ENCODE measurements at places on chromosomes 5 and 9.

DNA sequence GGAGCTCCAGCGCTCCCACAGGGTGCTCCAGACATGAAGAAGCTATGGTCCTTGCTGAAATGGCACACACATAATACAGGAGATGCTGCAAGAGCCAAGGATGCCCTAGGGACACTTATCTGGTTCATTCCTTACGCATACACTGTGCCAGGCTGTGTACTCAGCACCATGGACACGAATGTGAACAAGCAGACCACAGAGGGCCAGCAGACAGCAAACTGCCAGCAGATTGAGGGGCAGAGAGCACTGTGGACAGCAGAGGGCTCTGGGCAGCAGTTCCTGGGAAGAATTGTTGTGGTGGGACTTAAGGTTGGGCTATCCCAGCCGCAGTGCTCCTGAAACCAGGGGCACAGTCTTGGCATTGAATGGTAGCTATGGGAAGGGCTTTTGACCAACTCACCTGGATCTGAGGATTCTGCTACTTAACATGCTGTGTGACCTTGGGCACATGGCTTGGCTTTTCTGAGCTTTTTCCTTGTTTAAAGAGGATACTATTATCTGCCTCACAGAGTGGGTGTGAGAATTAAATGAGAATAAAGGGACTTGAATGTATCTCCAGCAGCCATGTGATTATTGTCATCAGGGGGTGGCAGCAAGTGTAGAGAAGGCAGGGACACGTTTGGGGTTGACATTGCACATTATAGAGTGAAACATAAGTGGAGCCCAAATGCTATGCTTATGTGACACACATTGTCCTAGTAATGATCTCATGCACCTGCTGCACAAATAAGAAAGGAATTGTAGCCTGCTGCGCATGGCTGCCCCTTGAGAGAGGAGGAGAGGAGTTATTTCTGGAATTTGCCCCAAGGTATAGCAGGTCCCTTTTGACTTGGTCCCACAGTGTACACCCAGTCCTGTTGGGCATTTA lies 30.1 kb downstream of the PPARGC1B start:
- DNase-seq: no peak

- no peak for DNase-seq
Observed at GRCh38 chr9:15139469-15139868, 167.5 kb downstream of the TTC39B start.

DNA sequence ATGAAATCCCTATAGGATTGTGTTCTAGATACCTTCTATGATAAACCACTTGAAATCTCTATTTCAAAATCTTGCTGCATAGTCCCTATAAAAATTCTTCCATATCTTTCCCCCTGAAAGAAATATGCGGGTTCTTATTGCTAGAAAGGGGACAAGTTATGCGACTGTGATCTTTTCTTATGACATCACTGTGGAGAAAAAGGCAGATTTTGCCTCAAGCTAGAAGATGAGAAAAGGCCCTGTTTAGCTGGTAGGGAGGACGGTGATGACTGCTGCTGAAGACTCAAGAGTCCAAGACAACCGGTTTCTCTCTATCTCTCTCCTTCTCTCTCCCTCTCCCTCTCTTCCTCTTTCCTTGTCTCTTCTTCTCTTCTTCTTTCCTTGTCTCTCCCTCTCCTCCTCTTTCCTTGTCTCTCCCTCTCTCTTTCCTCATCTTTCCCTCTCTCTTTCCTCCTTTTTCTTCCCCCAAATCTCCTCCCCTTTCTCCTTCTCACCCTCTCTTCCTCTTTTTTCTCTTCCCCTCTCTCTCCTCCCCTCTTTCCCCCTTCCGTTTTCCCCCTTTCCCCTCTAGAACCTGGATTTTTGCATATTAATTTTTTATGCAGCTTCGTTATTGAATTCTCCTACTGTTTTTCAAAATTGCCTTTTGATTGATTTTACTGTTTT lies 5.3 kb downstream of the OR2S2 start:
- no peak for DNase-seq

GRCh38 chr5:1967736-1968135 lies 85.0 kb upstream of the IRX4 start:
- DNase-seq: no peak

GRCh38 chr9:16752601-16753000 lies 117.9 kb downstream of the BNC2 start:
- no peak for DNase-seq

- no peak for DNase-seq
Observed at GRCh38 chr5:173239233-173239593, 4.2 kb upstream of the NKX2-5 start.

DNA sequence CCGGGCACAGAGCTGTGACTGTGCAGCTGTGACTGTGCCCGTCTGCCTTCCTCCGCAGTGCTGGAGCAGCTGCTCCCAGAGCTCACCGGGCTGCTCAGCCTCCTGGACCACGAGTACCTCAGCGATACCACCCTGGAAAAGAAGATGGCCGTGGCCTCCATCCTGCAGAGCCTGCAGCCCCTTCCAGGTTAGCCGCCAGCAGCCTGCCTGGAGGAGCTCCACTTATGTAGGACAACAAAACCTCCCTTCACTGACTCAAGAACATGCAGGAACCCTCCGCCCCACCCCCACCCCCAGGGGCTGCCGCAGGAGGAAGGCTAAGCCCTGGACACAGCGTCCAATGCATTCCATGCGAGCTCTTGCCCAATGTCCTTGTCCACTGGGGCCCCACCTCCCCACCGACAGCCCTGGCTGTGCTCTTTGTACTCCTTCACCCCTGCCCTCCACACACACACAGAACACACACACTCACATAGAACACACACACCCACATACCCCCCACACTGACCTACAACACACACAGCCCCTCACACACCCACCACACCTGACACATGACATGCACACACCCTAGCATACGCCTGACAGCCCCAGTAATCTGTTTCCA lies 27.9 kb downstream of the AFAP1L1 start:
- DNase-seq: no peak

- DNase-seq: no peak
Observed at GRCh38 chr5:165508286-165508685, 2002.9 kb downstream of the MAT2B start.

GRCh38 chr9:7760014-7760415 lies 39.6 kb downstream of the DMAC1 start:
- DNase-seq: peak; percentile 63

DNA sequence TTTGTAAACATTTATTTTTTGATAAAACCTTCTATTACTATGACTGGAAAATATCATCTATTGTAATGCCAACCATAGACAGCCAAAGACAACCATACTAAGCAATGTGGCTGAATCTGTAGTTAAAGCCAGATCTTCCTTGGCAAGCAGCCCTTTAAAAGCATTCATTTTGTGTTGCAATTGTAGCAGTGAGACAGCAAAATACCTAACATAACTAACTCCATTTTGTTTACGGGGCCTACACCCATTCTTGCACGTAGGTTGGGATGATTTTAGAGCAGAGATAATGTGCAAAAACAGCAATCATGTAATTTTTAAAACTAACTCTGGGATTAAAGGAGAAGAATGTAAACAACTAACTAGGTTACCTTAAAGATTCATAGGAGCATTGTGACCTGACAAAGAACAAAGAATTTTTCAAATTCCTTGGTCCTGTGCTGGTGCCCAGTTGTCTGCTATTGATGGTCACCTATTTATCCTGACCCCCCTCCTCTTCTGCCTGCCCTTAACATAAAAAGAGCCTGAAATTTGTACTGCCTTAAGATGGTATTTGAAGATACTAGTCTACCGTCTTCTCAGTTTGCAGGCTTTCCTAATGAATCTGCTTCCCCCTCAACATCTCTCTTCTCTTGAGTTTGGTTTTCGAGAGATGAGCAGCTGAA lies 10.6 kb downstream of the IFNA1 start:
- peak; percentile 1 for DNase-seq

- DNase-seq: no peak
Observed at GRCh38 chr5:59767681-59768151, 125.8 kb downstream of the PDE4D start.

DNA sequence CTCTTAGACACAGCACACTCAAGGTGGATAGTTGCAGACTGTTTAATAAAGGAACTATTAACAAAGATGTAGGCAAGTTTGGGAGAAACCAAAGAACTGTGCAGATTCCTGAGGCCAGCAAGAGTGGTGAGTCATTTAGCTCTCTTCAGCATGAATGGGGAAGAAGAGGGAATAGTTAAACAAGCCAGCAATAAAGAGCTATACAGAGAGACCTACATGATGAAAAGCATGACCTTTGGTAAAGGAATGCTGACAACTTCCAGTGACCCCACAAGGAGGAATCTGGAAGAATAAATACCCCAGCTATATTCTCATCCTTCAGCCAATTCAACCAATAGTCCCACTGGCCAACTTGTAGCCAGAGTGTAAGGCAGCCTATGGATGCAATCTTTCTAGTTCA lies 706.0 kb upstream of the GRAMD2B start:
- no peak for DNase-seq

DNA sequence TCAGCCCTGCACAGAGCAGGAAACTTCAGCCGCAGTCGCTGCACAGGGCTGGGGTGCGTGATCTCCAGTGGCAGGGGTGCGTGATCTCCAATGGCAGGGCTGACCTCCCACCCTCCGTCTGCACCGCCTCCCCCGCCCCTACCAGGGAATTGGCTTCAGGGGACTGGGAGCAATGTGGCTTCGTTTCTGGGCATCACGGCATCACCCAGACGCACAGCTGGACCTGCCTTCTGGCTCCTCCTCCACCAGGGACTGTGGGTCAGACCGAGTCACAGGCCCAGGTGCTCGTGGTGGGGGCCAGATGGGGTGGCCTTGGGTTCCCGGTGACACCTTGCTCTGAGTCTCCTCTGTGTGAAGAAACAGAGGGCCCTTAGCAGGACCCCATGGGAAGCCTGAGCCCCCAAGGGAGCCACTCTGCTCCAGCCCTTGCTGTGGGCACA lies 51.1 kb downstream of the AHRR start:
- DNase-seq: no peak

DNA sequence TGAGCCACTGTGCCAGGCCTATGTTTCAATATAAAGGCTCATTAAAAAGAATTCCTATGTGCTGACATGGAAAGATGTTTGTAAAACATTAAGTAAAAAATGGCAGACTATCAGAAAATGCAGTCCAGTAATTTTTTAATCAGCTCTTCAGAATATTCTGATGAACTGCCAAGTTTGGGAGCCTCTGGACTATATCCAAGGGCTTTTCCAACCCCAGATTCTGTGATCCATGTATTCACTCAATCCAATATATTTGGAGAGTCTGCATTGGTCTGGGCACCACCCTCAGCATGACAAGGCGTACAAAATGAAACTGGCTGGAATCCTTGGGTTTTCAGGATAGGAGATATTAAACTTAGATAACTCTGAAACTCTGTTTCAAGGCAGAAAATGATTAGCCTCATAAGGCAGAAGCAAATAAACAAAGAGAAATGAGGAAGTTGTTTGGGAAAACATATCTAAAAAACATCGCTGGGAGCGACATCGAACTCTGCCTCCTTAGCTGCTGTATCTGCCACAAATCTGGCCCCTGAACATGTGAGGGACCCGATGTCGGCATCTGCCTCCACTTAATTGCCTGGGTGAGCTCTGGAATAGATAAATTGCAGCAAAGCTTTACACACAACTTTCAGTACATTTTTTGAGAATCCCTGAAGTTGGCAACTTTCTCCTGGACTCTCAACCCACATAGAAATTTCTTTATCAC lies 14.4 kb downstream of the PDE6A start:
- DNase-seq: no peak

GRCh38 chr5:73230264-73231245 lies 57.6 kb downstream of the TMEM174 start:
- no peak for DNase-seq

GRCh38 chr9:37639841-37640240 lies 10.9 kb upstream of the FRMPD1 start:
- no peak for DNase-seq

GRCh38 chr9:116416421-116416820 lies 262.8 kb downstream of the PAPPA start:
- no peak for DNase-seq

DNA sequence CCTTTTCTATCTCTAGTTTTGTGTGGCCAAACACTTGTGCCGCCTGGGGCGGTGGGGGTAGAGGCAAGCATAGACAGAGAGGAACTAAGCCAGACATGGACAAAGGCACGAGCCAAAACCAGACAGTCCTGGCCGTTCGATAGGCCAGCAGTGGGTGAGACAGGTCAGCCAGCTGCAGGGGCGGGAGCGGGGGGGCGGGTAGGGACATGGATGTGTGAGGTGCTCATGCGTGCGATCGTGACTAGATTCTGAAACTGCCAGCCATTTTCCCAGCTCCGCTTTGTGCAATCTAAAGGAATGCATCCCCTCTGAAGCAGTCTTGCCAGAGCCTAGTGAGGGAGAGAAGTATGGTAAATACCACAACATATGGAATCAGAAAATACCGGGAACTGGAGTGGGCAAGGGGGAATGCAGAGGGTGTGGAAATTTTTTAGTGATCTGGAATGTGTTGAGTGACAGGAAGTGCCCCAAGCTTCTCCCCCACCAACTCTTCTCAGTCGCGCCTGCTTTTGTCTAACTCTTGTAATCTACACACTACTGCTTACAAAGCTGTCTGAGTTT lies 111.9 kb downstream of the NR6A1 start:
- peak; percentile 80 for DNase-seq

- no peak for DNase-seq
Observed at GRCh38 chr9:123500336-123500735, 144.3 kb downstream of the CRB2 start.

DNA sequence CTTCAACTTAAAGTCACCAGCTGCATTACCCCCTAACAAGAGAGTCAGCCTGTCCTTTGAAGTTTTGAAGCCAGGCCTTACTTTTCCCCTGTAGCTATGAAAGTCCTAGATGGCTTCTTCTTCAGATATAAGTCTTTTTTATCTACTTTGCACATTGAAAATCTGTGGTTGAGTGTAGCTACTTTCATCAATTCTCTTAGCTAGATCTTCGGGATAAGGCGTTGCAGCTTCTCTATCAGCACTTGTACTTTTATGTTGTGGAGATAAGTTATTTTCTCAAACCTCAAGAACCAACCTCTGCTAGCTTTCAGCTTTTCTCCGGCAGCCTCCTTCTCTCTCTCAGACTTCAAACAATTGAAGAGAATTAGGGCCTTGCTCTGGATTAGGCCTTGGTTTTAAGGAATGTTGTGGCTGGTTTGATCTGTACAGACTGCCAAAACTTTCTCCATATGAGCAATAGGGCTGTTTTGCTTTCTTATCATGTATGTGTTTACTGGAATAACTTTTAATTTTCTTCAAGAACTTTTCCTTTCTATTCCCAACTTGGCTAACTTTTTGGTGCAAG lies 21.6 kb downstream of the CATSPER3 start:
- no peak for DNase-seq

GRCh38 chr9:107942856-107943255 lies 453.3 kb upstream of the KLF4 start:
- no peak for DNase-seq

GRCh38 chr9:131406563-131407436 lies 12.9 kb downstream of the PRRC2B start:
- DNase-seq: no peak

- DNase-seq: no peak
Observed at GRCh38 chr9:78169125-78169524, 66.8 kb upstream of the CEP78 start.

DNA sequence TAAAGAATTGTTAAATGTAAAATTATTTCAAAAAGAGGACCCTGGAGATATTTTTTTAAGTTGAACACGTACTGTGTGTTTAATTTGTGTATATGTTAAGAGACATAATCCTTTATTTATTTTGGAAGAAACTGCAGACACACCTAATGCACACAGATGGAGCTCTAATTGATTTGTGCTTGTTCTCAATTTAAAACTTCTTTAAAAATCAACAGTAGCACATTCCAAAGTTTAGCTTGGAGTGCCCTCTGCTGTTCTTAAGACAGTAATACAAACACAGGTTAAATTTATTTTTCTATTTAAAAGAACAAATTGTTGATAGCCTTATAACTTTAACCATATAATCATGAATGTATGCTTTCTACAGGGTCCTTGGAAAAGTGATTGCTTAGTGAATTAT lies 277.6 kb upstream of the ADAMTS16 start:
- DNase-seq: peak; percentile 35

Data from fibroblast of the conjunctiva (primary cell).